Anterior cingulate cortex (tissue), 58 donors: ENCODE measurements at places on chromosomes 7 and 10.

- DNase-seq = no peak
Observed at GRCh38 chr7:93889261-93889660, 1.3 kb downstream of the TFPI2 start.

GRCh38 chr10:132511121-132512051 lies 26.2 kb upstream of the INPP5A start:
- no peak for DNase-seq

GRCh38 chr10:43407148-43407575 lies 1.8 kb downstream of the HNRNPF start:
- DNase-seq = no peak

DNA sequence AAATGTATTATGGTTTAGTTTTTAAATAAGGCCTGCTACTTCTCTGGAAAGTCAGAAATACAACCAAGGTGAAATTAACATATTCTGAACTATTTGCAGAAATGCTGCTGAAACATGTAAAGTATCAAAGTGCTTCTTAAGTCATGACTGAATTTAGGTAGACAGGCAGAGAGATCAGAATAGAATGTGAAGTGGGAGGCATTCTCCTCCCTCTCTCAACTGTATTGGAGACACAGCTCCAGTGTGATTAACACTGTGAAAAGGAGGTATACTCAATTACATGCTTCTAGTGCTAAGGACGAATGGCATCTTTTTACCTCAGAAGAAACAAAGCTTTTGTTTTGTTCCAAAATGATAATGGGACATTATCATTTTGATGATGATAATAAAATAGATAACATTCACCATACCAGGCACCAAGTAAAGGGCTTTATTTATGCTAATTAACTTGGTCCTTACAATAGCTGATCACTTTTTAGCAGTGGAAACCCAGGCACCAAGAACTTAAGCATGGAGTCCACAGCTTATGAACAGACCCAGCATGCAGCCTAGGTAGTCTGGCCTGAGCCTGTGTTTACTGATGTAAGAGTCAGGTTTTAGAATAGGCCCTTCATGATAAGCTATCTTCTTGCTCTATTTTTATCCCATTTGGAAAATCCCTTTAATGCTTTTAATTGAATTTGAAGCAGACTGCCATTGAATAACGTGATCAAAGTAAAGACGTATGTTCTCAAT lies 26.0 kb downstream of the PPP1R9A start:
- DNase-seq = no peak

- DNase-seq = no peak
Observed at GRCh38 chr7:151702961-151703360, 174.0 kb downstream of the PRKAG2 start.

- DNase-seq = peak; percentile 44
Observed at GRCh38 chr10:70492786-70493659, 14.5 kb downstream of the PALD1 start.

DNA sequence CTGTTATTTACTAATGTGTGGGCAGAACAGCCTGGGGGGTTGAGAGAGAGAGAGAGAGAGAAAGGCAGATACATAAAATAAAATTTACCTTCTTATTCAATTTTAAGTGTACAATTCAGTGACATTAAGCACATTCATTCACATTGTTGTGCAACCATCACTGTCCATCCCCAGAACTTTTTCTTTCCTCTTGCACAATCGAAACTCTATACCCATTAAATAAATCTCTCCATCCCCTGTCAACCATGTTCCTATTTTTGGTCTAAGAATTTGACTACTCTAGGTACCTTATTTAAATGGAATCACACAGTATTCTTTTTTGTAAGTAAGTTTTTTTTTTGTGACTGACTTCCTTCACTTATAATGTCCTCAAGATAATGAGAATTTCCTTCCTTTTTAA lies 181.6 kb downstream of the SND1 start:
- DNase-seq = no peak

DNA sequence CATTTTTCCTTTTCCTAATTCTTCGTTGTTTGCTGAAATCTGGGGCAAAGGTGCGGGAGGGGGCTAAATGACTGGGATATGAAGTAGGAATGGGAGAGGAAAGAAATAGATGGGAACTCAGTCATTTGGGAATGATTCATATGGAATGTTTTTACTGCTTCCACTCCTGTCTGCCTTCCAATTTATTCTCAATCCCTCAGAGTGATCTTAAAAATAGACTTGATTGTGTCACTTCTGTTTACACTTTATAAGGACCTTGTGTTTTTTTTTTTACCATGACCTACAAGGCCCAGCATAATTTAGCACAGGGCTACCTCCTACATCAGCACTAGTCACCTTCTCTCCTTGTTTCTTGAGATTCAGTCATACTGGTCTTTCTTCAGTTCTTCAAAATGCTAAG lies 97.9 kb downstream of the PTEN start:
- no peak for DNase-seq

DNA sequence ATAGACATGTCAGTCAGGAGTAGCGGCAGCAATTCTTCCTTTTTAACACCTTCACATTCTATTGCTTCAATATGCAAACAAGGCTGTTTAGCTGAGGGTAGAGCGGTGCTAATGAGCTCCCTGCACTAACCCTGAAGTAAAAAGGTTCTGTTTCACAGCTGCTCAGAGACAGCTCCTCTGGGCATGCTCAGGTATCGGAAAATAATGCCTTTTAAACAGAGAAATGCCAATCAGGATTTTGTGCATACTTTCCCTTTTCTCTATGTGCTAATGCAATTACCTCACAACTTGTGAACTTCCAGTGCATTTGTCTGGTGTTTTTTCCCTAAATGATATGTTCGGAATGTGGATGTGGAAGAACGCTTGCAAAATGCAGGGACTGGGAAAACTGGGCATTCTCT lies 307.7 kb upstream of the FZD8 start:
- no peak for DNase-seq

- DNase-seq = no peak
Observed at GRCh38 chr7:70239918-70240317, 641.6 kb downstream of the AUTS2 start.

DNA sequence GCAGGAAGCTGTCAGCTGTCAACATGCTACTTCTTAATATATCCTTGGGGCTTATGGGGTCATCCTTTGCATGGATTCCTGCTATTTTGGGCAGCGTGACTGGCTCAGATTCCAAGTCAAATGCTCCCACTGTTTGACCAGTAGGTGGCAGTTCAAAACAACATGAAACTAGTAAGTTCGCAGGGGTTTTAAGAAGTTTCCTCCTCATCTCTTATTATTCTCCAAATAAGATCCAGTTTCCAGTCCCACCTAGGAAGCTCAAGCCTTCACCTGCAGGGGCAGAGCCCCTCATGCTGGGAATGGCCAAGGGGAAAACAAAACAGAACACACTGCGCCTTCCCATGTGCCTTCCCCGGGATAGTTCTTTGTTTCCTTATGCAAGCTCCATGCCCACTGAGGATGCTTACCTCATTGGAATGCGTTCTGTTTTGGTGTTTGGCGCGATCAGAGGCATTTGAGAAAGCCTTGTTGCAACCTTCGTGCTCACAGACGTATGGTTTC lies 259.8 kb downstream of the GLI3 start:
- no peak for DNase-seq

DNA sequence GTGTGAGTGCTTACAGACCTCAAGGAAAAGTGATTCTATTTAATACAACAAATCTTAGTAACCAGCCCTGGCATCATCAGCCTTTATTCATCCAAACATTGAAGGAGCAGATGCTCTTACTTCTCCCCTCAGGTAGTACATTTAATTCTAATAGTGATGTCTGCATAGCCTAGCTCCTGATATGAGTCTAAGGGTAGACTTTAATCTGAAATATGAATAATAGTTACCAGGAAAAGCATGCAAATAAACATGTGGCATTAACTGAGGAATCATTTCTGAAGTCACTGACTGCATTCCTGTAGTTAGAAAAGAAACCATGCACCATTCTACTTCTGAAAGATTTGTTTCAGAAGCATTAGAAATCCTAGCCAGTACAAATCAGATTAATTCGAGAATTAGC lies 25.7 kb upstream of the LMBR1 start:
- DNase-seq = no peak

GRCh38 chr10:74113546-74113945 lies 37.1 kb downstream of the AP3M1 start:
- DNase-seq = no peak

GRCh38 chr10:7407368-7408290 lies 3.2 kb downstream of the SFMBT2 start:
- DNase-seq = peak; percentile 32

- DNase-seq = no peak
Observed at GRCh38 chr10:12635127-12635541, 285.8 kb downstream of the CAMK1D start.

DNA sequence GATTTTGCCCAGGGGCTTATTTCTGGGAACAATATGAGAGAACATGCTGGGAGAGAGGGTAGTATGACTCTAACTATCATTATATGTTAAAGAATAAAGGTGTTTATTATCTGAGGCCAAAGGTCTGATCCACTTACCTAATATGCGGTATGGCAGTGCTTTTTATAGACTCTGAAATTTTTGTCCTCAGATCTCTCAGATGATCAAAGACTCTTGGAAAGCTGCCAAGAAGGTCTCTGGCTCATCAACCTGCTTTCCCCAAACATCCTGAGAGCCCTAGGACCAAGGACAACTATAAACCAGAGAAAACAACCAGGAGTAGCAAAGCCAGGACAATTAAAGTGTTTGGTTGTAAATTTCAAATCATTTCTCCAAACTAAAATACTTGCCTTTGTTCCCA lies 255.7 kb upstream of the LRRN3 start:
- no peak for DNase-seq

GRCh38 chr7:103150192-103150591 lies 1.3 kb upstream of the NAPEPLD start:
- no peak for DNase-seq

- DNase-seq = no peak
Observed at GRCh38 chr10:19713159-19713558, 103.1 kb upstream of the PLXDC2 start.

GRCh38 chr7:69657985-69658384 lies 59.7 kb downstream of the AUTS2 start:
- DNase-seq = no peak

GRCh38 chr7:150675714-150676113 lies 9.8 kb upstream of the GIMAP2 start:
- DNase-seq = no peak

DNA sequence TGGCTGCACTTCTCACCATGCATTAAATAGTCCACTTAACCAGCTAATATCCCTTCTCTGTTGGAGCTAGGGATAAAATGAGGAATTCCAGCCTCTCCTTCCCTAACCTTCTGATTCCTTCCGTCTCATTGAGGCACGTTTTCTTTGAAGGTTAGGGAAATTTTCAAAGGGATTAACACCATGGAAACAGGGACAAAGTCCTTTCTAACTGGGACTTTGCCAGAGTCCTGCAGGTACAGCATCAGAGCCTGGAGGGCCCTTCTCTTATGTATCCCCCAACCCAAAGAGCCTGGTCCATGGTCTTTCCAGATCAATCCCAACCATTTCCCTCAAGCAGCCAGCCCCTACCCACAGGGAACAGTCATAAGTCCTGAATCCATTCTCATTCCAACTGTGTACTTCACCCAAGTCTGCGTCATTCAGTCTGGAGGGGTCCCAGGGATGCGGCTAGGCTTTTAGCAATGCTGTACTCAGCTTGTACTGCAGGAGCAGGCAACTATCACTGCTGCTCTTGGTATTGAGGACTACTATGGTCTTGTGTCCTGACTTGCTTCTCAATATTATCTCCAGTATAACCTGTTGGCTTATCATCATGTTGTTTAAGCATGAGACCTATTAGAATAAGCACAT lies 34.6 kb upstream of the CROT start:
- no peak for DNase-seq

- no peak for DNase-seq
Observed at GRCh38 chr7:149718730-149719049, 54.7 kb downstream of the ZNF467 start.

GRCh38 chr7:57177856-57178767 lies 45.9 kb upstream of the ZNF479 start:
- no peak for DNase-seq

DNA sequence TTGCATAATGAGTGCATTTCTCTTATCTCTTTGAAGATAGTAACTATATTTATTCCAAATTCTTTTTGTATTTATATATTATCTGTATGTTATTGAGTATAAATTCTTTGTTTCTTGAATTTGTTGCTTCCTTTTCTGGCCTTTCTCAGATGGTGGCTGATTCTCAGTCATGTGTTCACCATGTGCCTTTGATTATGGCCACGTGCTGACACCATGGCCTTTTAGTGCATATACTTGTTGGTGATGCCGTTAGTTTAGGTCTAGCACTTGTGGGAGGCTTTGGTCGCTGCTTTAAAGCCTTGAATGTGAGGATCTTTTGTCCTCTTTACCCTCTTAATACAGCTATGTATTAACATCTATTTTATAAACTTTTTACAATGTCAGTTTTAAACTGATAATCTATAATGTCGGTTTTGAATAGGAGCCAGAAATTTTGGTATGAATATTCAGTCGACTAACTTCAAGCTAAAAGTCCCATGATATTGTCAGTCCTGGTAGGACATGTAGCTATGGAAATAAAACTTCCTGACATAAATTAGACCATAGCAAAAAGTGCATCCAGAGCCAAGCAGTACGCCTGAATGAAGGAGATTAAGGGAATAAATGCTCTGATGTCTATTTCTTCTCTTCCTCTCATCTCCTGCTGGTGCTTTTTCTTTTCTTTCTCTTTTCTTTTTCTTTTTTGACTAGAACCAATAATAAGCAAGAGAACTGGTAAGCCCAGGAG lies 130.3 kb downstream of the GNAI1 start:
- no peak for DNase-seq

DNA sequence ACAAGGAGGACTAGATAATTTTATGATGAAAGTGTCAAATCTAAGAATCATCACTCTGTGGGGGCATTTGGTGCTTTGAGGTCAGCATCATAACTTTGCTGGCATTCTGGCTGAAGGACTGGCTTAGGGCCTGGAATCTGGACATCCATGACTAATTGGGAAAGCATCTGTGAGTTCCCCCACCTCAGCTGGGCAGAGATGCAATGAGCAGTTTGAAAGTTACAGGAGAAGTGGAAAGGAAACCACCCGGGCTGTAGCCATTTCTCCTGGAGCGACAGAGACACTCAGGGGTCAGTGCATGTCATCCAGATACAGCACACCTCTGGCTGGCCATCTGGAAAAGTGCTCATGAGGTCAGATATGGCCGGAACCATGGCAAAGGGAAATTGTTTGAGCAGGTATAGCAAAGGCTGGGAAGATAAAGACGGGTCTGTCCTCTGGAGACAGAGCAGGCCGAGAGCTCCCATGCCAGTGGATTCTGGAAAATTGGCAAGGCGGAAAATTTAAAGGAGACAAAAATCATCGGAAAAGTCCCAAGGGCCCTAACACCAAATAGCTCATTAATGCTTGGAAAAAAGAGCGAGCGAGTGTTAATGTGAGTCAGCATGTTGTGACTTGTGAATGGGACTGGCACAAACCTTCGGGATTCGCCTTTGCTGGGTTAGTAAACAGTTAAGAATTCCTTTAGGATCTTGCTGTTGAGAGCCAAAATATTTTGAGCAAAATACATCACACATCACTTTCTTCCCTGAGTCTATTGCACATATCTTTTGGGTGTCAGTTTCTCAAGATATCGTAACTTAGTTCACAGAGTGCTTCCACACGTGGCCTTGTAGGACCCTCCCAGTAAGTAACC lies 188.4 kb upstream of the AGK start:
- DNase-seq = no peak

GRCh38 chr7:155141562-155141961 lies 71.4 kb downstream of the HTR5A start:
- no peak for DNase-seq

- DNase-seq = no peak
Observed at GRCh38 chr10:683448-684071, 5.9 kb downstream of the DIP2C start.

GRCh38 chr10:49212783-49213182 lies 24.6 kb upstream of the TMEM273 start:
- no peak for DNase-seq
